Stimulated activated CD4-positive, alpha-beta T cell treated with anti-CD3 and anti-CD28 coated beads, TNF-alpha, amount 100 ng/mL, for 48 hours (primary cell): ENCODE measurements at places on chromosomes 7 and 10.

- no peak for DNase-seq
These were observed 161.7 kb downstream of the ADARB2 start for GRCh38 chr10:1575481-1576244.

GRCh38 chr10:48461623-48462481 is 143.0 kb downstream of the ARHGAP22 start:
- DNase-seq: no peak

DNA sequence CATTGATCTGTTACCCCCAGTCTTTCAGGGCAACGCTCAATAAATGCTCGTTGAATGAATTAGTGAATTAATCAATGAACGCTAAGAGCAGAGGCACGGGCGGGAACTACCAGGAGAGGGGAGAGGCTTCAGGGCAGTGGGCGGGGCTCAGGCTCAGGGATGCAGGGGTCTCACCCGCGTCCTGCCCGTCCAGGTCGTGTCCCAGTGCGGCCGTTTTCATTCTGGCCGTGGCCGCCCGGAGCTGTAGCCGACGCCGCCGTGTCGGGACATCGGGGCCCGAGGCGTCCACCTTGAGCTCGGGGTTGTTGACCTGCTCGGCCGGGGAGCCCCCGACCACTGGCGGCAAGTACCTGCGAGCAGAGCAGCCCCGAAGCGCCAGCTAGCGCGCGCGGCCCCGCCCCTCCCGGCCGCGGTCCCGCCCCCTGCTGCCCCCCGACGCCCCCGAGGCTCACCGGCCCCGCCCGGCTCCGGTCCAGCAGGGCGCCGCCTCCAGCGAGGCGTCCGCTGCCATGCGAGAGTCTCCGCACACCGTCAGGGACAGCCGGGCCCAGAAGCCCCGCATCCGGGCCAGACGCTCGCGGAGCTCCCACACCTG is 2.8 kb upstream of the GAL3ST4 start:
- DNase-seq: no peak

DNA sequence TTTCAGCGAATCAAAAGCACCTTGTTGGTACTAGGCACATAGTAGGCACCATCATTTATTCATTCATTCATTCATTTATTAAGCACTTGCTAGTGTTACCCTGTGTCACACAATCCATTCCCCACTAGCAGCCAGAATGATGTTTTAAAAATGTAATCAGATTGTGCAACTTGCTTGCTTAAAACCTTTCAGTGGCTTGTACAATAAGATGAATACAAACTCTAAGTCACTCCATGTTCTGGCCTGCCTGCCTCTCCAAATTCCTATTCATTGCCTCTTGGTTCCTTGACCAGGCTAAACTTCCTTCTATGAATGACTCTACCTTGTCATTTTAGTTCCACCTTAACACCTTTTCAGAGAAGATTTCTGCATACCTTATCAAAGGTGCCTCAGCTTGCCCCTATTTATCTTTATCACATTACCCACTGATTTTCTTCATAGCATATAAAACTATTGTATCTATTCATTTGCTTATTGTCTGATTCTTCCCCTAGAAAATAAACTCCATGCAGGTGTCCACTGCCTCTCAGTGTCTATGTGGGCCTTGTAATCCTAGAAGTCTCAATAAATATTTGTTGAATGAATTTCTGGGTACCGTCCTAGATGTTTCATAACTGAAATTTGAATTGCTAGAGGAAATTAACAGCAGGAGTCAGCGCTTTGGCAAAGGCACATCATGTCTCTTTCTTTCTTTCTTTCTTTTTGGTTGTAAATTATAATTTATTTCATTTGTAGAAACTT is 169.5 kb downstream of the TMEM26 start:
- no peak for DNase-seq
